Psoas muscle (tissue), 8 donors: ENCODE measurements at places on chromosomes 11 and 22. TPM values are rescaled to one million over a fixed set of nuclear protein-coding genes. Genes with fewer than 3 reads are reported as not detected.

GRCh38 chr11:16178273-16178672, 178.1 kb downstream of the SOX6 start:
- DNase-seq: no peak

DNA sequence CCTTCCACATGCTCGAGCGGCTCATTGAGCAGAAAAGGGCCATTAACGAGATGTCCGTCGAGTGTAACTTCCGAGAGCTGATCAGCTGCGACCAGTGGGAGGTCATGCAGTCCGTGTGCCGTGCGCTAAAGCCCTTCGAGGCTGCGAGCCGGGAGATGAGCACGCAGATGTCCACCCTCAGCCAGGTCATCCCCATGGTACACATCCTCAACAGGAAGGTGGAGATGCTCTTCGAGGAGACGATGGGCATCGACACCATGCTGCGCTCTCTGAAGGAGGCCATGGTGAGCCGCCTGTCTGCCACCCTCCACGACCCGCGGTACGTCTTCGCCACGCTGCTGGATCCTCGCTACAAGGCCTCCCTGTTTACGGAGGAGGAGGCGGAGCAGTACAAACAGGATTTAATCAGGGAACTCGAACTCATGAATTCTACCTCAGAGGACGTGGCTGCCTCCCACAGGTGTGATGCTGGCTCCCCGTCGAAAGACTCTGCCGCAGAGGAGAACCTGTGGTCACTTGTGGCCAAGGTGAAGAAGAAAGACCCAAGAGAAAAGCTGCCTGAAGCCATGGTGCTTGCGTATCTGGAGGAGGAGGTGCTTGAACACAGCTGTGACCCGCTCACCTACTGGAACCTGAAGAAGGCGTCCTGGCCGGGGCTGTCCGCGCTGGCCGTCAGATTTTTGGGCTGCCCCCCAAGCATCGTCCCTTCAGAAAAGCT, 31.7 kb downstream of the ALG12 start:
- no peak for DNase-seq

DNA sequence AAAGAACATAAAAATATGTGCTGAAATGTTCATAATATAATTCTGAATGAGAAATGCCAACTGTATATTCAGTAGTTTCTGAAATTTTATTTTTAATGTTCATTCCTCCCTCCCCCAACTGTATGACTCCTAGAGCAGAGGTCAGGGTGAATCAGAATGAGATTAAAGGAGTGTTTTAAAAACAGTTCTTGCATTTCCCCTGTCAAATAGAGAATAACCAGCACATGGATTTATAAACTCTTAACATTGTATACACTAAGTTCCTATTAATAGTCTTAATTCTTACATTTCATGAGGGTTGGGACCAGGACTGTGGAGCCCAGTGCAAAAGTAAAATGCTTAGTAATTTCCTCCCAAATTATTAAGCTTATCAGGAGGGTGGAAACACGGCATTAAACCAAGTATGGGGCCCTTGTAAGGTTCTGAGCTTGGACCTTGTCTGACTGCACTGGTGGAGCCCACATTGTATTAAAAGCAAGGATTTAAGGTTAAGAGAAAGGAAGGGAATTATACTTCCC, 474.6 kb upstream of the RAG2 start:
- DNase-seq: no peak

DNA sequence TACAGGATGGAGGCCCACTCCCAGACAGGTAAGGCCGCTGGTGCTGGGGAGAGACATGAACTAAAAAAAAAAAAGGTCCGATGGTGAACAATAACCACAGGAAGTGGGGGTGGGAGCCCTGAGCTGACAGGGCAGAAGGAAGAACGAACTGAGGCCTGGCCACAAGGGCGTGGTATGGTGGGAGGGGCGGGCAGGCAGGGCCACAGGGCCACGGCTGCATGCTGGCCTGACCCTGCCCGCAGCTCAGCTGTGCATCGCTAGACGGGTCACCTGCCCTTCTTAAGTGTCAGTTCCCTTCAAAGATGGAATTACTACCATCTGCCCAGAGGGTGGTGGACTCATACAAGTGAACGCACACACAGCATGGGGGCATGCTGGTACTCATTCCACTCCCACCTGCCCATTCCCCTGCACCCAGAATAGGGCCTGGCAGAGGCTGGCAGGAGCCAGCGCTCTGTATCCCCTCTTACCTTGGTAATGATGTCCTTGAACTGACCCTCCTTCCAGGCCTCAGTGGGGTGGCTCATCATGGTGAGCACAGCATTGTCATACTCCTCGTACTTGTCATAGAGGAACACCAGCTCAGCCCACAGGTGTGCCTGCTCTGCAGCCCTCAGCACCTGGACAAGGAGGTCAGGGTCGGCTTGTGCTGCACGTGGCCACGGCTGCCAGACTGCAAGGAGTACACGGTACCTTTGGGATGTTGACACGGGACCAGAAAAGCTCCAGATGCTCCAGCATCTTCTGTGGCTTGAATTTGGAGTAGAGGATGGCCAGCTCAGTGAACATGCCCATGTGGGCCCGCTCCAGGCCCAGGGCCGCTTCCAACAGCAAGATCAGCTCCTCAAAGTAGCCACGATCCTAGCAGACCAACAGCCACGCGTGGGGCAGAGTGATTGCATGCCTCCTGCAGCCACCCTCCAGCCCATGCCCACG, 17.5 kb upstream of the SLC25A1 start:
- DNase-seq: peak; percentile 54

GRCh38 chr22:45826520-45826919, 150.4 kb downstream of the WNT7B start:
- no peak for DNase-seq

- DNase-seq: no peak
These were observed 149.1 kb downstream of the LARGE1 start for GRCh38 chr22:33771136-33771535.

DNA sequence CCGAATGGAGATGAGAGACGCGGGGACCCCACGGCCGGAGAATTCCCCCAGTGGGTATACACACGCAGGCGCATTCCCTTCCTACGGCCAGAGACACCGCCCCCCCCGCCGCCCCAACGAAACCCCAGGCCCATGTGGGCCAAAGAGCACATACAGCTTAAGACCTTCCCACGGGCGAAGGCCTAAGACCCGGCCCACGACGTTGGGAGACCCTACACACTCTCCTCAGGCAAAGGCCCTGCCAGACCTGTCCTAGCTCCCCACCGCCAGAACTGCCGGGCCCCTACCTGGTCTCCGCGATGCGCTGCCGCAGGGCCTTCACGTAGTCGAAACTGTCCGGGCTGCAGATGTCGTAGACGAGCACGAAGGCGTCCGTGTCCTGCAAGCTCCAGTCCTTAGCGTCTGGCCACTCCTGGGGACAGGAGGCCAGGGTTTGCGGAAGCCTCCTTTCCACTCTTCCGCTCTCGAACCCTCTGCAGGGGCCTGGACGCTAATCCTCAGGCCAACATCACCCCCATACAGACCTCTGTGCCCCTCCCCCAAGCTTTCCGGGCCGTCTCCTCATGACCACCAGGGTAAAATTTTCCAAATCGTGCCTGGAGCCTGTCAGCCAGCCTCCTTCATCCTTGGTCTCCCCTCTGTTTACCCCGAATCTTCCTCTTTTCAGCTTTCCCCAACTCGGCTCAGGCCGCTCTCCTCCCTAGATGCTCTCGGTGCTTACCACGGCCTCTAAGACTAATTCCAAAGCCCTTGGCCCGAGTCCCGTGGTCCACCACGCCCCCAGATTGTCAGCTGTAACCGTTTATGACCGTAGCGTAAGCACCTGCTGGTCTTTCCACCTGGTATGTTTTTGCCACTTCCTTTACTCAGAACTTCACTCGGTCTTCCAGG, 1.7 kb downstream of the RASL10A start:
- peak; percentile 39 for DNase-seq

DNA sequence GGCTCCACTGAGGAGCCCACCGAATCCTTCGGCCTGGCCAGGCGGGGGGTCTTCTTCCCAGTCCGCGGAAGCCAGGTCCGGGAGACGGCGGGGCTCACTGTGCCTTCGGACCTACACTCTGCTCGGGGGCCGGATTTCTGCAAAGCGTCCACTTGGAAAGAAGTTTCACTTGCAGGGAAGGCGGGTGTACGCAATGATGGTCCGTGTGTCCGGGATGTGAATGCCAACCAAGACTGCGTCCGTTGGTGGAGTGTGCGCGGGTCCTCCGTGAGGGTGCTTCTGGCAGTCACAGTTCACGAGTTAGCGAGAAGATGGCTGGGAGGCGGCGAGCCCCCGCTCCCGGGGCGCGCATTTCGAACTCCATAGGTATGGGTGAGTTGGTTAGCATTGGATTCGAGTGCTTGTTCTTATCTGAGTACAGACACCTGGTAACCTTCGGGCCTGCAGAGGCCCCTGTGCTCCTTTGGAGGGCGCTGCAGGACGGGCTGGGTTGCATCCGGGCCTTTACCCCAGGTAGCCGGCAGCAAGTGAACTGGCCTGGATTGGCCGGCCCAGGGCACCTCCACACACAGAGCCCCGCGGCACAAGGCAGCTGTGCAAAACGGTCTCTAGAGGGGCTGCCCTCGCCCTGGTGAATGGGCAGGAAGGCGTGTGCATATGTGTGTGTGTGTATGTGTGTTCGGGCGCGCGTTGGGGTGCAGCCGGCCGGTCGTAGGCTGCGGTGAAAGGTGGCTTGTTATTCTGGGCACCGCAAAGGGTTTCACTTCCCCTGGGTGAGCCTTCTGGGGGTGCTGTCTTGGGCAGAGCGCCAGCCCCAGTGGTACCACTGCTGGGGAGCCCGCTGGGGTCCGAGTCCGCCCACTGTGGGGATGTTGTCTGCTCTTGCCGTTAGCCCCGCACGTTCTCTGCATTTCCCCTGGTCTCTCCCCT, 13.3 kb upstream of the CYP2R1 start:
- peak; percentile 57 for DNase-seq

- no peak for DNase-seq
These were observed 23.9 kb upstream of the IGSF9B start for GRCh38 chr11:133980665-133981064.

- no peak for DNase-seq
These were observed 349.9 kb upstream of the ANO3 start for GRCh38 chr11:25981998-25982397.

- no peak for DNase-seq
These were observed 8.0 kb downstream of the VSTM5 start for GRCh38 chr11:93842461-93842860.

HTR3A gene
- 1.4 TPM for polyA plus RNA-seq

OR4D5 gene
- not detected for polyA plus RNA-seq

BACE1 gene
- 2.5 TPM for polyA plus RNA-seq

LUZP2 gene
- 0.01 TPM for polyA plus RNA-seq

CRYBB2 gene
- polyA plus RNA-seq: not detected

DUSP8 gene
- 1.0 TPM for polyA plus RNA-seq
